Muscle of back (tissue), 13 donors: ENCODE measurements at places on chromosomes 7 and 10. TPM values are rescaled to one million over a fixed set of nuclear protein-coding genes. Genes with fewer than 3 reads are reported as not detected.

DNA sequence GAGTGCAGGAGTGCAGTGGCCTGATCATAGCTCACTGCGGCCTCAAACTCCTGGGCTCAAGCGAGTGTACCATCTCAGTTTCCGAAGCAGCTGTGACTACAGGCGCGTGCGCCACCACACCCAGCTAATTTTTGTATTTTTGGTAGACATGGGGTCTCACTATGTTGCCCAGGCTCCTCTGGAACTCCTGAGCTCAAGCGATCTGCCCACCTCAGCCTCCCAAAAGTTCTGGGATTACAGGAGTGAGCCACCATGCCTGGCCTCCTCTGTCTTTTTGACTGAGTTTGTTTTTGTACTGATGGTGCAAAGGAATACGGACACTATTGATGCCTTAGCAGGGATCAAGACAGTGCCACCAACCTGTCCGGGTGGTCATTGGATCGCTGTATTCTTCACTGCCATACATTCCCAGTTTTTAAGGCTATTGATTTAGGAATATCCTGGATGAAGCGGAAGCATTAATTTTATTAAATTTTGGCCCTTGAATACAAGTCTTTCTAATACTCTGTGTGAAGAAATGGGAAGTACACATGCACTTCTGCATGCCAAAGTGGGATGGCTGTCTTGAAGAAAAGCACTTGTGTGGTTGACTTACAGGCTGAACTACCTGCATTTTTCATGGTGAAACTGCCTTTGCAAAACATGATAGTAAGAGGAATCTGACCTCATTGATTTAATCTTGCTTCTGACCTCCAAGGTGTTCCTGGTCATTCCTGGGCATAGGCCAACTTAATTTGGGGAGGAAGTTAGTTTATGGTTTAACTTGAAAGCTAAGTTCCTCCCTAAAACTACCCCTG, 2.1 kb upstream of the CUL2 start:
- DNase-seq: no peak

GRCh38 chr10:91076991-91077548, 143.4 kb upstream of the PCGF5 start:
- no peak for DNase-seq

GRCh38 chr10:75922435-75922834, 491.0 kb downstream of the LRMDA start:
- DNase-seq: no peak

GRCh38 chr7:17437586-17437985, 139.1 kb downstream of the AHR start:
- no peak for DNase-seq

DNA sequence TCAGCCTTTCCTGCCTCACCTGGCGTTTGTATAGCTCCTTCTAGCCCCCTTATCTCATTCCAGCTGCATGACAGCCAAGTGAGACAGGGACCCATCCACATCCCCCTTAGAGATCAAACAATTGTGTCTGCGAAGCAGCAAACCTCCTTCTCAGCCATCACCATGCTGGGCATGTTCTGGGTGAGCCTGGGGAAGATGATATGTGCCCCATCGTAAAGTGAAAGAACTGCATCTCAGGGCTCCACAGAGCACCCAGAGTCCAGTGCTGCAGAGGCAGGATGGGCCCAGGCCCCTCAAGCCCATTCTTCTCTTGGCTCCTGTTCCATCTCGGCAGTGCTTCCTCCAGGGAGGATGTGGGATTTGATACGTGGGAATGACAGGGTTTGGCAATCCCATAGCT, 43.2 kb downstream of the FIGNL1 start:
- no peak for DNase-seq

GRCh38 chr7:111029574-111030251, 61.2 kb upstream of the LRRN3 start:
- DNase-seq: no peak

DPYSL4 gene
- 3.3 TPM for polyA plus RNA-seq

IL15RA gene
- 3.9 TPM for polyA plus RNA-seq

AKR1E2 gene
- polyA plus RNA-seq: 7.8 TPM

CACNB2 gene
- 1.1 TPM for polyA plus RNA-seq
